ENCODE measurements at places on chromosomes 7 and 10.

DNA sequence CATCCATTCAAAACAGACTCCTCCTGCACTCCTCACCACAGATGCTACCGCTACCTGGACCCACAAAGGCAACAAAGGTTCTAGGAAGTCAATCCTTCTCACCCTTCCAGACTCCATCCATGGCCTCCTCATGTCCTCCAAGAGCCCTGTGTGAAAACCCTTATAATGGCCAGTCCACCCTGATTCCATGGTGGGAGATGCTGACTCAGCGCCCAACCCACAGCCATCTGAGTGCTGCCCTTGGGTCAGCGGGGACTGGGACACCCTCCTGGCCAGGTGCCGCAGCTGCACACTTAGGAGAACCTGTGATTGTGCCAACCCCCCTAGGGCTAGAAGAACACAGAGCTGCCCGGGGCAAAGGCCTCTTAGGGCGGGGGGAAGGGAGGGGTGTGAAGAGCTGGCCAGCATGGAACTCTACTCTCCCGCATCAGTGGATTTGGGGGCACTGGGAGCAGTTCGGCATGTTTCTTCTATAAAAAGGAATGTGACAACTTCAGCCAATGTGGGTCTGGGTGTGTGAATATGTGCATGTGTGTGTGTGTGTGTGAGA lies 25.4 kb downstream of the TMEM273 start:
- DNase-seq, result no peak

- DNase-seq, result no peak
Measured at GRCh38 chr7:14806891-14807290, 95.7 kb downstream of the DGKB start.

DNA sequence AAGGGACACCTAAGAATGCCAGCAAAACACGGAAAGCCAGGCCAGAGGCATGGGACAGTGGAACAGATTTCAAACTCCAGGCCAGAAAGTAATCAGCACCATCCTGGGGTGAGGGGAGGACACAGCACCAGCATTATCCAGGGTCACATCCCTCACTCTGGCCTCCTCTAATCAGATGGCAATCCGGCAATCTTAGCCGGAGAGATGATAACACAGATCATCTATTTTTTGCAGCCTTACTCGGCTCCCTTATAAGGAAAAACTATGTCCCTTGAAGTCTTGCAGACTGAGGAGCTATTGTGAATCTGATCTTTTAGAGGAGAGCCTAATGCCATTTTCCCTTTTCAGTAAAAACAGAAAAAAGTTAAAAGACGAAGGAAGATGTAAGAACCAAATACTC lies 16.5 kb downstream of the TRIL start:
- no peak for DNase-seq

DNA sequence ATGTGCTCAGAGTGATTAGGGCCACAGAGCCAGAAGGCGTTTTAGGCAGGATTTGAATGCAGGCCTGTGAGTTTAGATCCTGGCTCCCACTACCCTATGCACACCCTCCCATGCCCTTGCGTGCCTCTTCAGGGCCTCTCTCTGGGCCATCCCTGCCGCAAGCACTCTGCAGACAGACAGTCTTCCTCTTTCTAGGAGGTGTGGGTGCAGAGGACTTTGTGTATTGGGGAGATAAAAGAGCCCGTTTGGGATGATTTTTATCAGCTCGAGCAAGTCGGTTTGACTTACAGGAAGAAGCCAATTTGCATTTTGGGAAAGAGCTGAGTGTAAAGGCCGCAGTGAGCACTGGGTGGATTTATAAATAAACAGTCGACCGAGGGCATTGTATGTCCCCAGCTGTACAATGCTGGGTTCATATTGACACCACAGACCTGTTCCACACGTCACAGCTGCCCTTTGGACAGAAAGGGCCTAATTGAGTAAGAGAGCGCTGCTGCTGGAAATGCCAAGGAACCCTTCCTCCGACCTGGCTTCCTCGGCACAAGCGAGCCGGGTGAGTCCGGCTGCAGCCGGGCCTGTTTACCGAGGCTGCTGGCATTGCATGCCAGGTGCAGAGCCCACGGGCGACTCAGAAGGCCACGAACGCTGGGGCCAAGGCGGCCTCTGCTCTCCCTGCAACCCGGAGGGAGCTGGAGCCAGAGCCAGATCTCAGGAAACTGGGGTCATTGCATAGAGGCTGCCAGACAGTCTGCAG lies 25.1 kb downstream of the ZMIZ1 start:
- DNase-seq, result peak; percentile 88

DNA sequence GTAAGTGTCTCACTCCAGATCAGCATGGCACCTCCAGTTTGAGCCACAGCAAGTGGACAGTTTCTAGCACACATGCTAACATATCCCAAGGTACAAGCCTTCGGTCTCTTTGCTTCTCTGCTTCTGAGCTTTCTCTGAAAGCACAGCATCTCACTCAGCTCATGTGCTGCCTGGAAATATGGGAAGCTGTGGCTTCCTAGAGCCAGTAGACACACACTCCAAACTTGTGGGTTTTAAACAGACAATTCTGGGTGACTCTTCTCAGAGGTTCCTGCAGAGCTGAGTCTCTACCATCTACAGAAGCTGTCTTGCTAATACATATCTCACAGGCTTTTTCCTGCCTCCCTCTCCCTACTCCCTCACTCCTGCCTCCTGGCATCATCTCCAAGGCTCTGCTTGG lies 23.9 kb upstream of the TMEM273 start:
- DNase-seq, result no peak

DNA sequence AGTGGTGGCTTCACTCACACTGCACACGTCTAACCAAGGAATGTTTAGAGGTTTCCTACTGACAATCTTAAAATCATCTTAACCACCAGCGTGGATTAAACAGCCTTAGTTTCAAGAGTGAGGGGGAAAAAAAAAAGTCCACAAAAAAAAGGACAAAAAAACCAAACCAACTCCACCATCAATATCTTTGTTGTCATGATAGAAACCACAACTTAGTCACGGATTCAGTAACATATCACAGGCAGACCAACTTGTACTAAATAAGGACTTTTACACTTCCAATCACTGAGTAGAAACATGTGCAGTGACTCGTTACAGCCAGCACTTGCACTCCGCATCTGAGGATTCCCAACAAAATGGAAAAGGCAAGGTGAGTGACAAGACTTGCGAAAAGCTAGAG lies 46.5 kb downstream of the FAM171A1 start:
- no peak for DNase-seq

Measured in HL-60 (cell line).